Calu3 (cell line): ENCODE measurements at places on chromosomes 2 and 18. TPM values are rescaled to one million over a fixed set of nuclear protein-coding genes. Genes with fewer than 3 reads are reported as not detected.

The C2orf92 gene
- total RNA-seq, result 6.9 and 8.4 TPM in 2 replicates

GRCh38 chr2:1978706-1979105, 234.4 kb upstream of the PXDN start:
- H3K4me3 ChIP-seq, result no peak overlapping the region
- H3K4me1 ChIP-seq, result no peaks in the 10 kb centered on the region
- DNase-seq, result no peak
- no peaks in the 10 kb centered on the region for H3K27me3 ChIP-seq

DNA sequence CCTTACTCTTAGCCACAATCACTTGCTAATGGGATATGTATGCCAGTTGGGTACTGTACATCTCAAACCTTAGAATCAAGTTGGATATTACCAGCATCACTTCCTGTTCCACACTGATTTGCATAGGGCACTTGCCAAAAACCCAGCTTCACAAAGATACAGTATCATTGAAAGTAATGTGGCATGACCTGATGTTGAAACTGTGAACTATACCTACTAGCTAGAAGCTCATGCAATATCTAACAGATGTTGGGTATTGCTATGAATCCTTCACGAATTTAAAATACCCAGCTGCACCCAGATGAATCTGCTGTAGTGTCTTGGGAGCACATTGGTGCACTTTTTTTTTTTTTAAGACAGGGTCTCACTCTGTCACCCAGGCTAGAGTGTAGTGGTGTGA, 6.5 kb upstream of the STAMBP start:
- H3K27me3 ChIP-seq, result peaks cover 20% of the 10 kb centered on the region
- H3K36me3 ChIP-seq, result no peaks in the 10 kb centered on the region
- peaks cover 6% of the 10 kb centered on the region for H3K4me1 ChIP-seq
- DNase-seq, result no peak
- H3K4me3 ChIP-seq, result no peak overlapping the region

The CAPN13 gene
- 11.8 and 12.0 TPM in 2 replicates for total RNA-seq

The ERLEC1 gene
- 49.0 and 51.9 TPM in 2 replicates for total RNA-seq

DNA sequence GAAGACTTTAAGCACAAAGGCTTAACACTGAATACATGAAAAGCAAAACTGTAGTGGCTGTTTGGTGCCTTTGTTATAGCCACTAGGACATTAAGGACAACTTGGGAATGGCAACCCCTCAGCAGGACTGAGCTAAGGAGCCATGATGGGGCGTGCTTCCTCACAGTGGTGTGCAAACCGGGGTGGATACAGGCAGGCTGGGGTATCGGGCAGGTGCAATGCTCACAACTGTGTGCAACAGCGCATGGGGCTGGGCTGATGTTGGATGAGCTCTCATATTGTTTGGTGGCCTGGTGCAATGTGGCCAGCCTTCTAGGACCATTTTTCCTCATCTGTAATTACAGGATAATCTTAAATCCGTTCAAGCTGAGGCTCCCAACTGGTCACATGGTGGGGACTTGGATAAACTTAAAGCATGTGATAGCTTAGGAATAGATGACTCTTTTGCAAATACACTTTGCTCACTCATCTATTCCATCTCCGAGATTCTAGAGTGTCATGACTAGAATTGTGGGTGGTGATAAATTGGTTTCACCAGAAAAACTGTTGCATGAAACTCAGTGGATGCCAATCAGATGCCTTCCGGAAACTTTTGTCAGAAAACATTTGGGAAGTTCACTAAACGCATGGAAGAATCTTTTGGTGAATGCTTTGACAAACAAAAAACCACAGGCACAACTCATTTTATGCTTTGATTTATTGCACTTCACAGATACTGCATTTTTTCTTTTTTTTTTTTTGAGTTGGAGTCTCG, 116.5 kb downstream of the PXDN start:
- no peak overlapping the region for H3K27ac ChIP-seq
- H3K4me3 ChIP-seq, result no peak overlapping the region
- no peaks in the 10 kb centered on the region for H3K4me1 ChIP-seq
- H3K27me3 ChIP-seq, result no peaks in the 10 kb centered on the region
- H3K36me3 ChIP-seq, result no peaks in the 10 kb centered on the region

The KCNF1 gene
- not detected in 2 replicates for total RNA-seq

The NCL gene
- total RNA-seq, result 694 and 719 TPM in 2 replicates

The NPC1 gene
- 82.6 and 84.7 TPM in 2 replicates for total RNA-seq

GRCh38 chr18:59555995-59556659, 141.1 kb downstream of the CCBE1 start:
- H3K36me3 ChIP-seq, result no peaks in the 10 kb centered on the region
- H3K27ac ChIP-seq, result no peak overlapping the region
- no peak overlapping the region for H3K4me3 ChIP-seq
- no peak for DNase-seq

The NT5C1B gene
- total RNA-seq, result not detected in 2 replicates

- H3K4me3 ChIP-seq, result peak within 1 kb of the TSS; percentile 85
- peaks cover 75% of the 10 kb centered on the region for H3K36me3 ChIP-seq
- no peaks in the 10 kb centered on the region for H3K27me3 ChIP-seq
- peak within 1 kb of the TSS; percentile 97 for H3K27ac ChIP-seq
- DNase-seq, result peak; percentile 64
- H3K4me1 ChIP-seq, result peaks cover 32% of the 10 kb centered on the region
Measured at GRCh38 chr2:240567872-240568677, at the start of gene RNPEPL1. Gene RNPEPL1, plus strand, starts transcription at chr2:240568484. Its CDS starts 103 bp downstream, at chr2:240568587.

- no peak for DNase-seq
- peaks cover 80% of the 10 kb centered on the region for H3K4me1 ChIP-seq
- peak overlapping the region; percentile 63 for H3K27ac ChIP-seq
- H3K4me3 ChIP-seq, result peak overlapping the region; percentile 31
- H3K27me3 ChIP-seq, result no peaks in the 10 kb centered on the region
Measured at GRCh38 chr2:54587171-54588016, 131.3 kb downstream of the SPTBN1 start.

GRCh38 chr2:68806511-68807109, 64.6 kb downstream of the BMP10 start:
- no peak overlapping the region for H3K27ac ChIP-seq
- no peaks in the 10 kb centered on the region for H3K4me1 ChIP-seq
- no peak overlapping the region for H3K4me3 ChIP-seq
- peaks cover 30% of the 10 kb centered on the region for H3K27me3 ChIP-seq
- no peaks in the 10 kb centered on the region for H3K36me3 ChIP-seq

GRCh38 chr2:36361396-36361795, 5.8 kb downstream of the CRIM1 start:
- H3K36me3 ChIP-seq, result peaks cover 32% of the 10 kb centered on the region
- peaks cover 41% of the 10 kb centered on the region for H3K4me1 ChIP-seq
- no peak for DNase-seq
- H3K27ac ChIP-seq, result no peak overlapping the region

DNA sequence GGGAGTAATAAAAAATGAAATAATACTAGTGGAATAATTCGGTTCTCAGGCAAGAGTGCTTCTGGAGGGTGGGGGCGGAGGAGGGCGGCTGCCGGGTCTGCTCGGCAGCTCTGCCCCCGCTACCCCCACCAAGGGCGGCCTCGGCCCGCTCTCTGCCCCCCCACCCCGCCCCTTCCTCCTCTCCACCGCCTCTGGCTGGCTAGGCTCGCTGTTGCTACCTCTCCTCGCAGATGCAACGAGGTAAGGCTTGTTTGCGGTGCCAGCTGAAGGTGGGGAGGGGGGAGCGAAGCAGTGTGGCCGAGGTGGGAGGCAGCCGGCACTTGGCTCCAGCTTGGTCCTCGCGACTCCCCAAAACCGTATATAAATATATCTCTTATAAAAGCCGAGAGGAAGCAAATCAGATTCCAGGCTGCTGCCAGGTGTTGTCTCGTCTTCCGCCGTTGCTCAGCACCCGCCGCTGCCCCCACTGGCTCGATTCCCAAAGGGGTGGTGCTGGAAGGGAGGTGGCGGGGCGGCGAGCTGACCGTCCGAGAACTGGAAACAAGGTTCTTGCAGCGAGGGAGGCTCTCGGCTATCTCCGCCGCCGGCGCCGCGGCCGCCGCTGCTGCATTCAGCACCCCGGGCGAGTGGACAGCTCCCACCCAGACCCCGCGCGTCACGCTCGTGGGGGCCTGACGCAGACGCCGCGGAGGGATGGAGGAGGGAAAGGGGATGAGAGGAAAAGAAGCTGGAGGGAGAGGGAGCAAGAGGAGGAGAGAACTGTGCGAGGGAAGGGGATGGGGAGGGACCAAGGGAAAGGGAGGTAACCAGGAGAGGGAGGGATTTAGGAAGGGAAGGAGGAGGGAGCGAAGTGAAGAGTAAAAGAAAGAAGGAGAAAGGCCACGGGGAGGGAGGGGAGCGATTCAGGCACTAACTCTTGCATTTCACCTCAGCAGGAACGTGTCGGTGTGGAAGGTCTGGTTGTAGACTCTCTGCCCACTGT, at the start of gene MARCHF4:
TSS of gene MARCHF4 (minus strand) at position 763 of the 982 bp plus-strand sequence. CDS start 2,223 bp downstream, outside the sequence.
- DNase-seq, result peak; percentile 81
- H3K36me3 ChIP-seq, result peaks cover 17% of the 10 kb centered on the region
- H3K27me3 ChIP-seq, result peaks cover 64% of the 10 kb centered on the region
- peak within 1 kb of the TSS; percentile 31 for H3K27ac ChIP-seq
- H3K4me3 ChIP-seq, result peak within 1 kb of the TSS; percentile 68
- H3K4me1 ChIP-seq, result peaks cover 33% of the 10 kb centered on the region

The LRRC30 gene
- total RNA-seq, result not detected in 2 replicates

The MAPRE3 gene
- total RNA-seq, result 11.1 and 13.9 TPM in 2 replicates

The TUBA4B gene
- not detected in 2 replicates for total RNA-seq

DNA sequence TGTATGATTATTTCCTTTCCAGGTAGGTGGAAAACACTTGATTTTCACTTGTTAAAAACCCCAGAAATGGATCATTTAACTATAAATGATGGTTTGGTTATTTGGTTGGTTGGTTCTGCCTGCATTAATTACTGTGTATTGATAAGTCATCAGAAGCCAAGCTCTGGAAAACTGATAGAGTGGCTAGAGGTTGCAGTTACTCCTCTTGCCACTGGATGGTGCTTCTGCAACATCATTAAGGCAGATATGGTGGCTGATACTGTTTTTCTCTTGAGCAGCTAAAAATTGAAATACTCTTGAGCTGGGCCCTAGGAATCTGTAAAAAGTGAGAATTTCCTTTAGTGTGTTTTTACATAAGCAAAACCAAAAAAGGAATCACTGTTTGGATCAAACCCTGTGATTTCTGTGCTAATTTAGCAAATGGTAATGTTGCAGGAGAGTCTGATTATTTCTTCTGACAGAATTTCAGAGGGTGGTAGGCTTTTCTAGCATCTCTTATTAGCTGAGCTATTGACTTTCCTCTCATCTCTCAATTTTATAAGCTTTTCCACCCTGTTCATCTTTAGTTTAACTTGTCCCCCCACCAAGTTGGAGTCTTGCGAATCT, 54.3 kb downstream of the RAB10 start:
- no peak overlapping the region for H3K4me3 ChIP-seq
- peak; percentile 15 for DNase-seq
- no peak overlapping the region for H3K27ac ChIP-seq

GRCh38 chr2:69733342-69734034, 8.4 kb upstream of the ANXA4 start:
- peak overlapping the region; percentile 94 for H3K27ac ChIP-seq
- H3K36me3 ChIP-seq, result peaks cover 8% of the 10 kb centered on the region

GRCh38 chr2:63484901-63485300, 103.4 kb downstream of the WDPCP start:
- H3K27ac ChIP-seq, result no peak overlapping the region
- no peak overlapping the region for H3K4me3 ChIP-seq
- no peaks in the 10 kb centered on the region for H3K27me3 ChIP-seq

The ESPNL gene
- total RNA-seq, result 0.19 and 0.61 TPM in 2 replicates

DNA sequence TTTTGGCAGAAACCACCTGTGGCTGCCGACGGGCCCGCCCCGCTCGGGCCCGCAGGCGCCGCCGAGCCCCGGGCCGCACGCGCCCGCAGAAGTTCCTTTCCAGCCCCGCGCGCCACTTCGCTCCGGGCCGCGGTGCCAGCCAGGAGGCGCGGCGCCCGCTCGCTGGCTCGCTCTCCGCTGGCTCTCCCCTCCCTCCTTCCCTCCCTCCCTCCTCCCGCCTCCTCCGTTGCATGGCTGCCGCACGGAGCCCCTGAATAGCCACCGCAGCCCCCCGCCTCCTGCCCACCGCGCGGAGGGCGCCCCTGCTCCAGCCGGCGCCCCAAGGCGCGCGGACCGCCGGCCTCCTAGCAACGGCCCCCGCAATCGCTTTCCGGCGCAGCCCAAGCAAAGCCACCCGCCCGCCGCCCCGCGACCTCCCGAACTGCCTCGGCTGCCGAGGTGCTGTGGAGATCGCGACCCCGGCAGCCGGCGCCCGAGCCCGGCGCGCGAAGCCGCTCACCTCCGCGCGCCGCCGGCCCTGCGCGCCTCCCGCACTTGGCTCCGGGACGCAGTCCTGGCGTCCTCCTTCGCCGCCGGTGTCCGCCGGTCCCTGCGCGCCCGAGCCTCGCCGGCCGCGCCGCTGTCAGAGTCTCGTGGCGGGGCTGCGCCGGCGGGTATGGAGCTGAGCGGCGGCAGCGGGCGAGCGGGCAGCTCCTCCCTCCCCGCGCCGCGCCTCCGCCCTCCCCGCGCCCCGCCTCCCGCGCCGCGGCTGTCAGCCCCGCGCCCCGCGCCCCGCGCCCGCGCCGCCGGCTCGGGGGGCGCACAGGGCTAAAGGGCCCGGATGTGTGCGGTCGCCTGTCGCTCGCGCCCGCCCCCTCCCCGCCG, at the start of gene ZBTB7C:
TSS of gene ZBTB7C (minus strand) at position 657 of the 864 bp plus-strand sequence.
- peaks cover 7% of the 10 kb centered on the region for H3K4me1 ChIP-seq

The GPBAR1 gene
- total RNA-seq, result 1.1 and 1.5 TPM in 2 replicates

The TBR1 gene
- 0.07 and 0.34 TPM in 2 replicates for total RNA-seq

DNA sequence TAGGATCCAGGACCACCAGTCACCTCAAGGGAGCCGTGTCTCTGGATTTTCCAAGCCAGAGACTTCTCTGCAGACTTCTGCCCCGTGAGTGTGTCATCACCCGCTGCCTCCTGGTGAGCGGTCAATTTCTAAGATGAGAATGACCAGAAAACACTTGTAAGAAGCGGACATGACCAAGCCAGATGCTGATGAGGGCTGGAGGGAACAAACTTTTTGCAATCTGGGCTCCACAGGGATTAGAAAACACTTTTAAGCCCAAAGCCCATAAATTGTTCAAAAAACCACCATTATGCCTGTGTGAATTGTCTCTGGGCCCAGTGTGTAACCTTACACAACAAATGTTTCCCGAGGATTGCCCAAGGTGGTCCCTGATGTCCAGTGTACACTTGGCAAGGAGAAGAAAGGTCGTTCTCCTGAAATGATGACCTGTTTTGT, 5.3 kb upstream of the NPPC start:
- peaks cover 7% of the 10 kb centered on the region for H3K36me3 ChIP-seq
- no peak overlapping the region for H3K27ac ChIP-seq
- DNase-seq, result no peak
- H3K4me3 ChIP-seq, result no peak overlapping the region
- peaks cover 100% of the 10 kb centered on the region for H3K27me3 ChIP-seq

The CCDC150 gene
- total RNA-seq, result 20.2 and 21.7 TPM in 2 replicates

DNA sequence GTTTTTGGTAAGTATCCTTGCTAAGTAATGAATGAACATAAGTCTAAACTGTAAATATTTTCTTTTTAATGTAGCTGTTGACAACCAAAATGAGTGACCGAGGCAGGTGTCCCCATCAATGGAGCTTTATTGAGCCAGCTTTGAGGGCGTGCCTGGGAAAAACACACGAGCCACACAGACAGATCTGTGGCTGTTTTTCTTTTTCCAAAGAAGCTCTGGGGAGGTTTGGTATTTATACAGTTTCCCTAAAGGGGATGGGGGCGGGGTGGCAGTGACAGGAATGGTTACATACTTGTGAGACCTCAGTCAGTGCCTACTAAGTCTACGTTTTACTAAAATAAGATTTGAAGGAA, 11.2 kb downstream of the DBI start:
- no peak overlapping the region for H3K27ac ChIP-seq
- no peaks in the 10 kb centered on the region for H3K27me3 ChIP-seq
- peaks cover 7% of the 10 kb centered on the region for H3K36me3 ChIP-seq
- no peaks in the 10 kb centered on the region for H3K4me1 ChIP-seq
- no peak overlapping the region for H3K4me3 ChIP-seq

The CD207 gene
- not detected in 2 replicates for total RNA-seq
